ENCODE measurements at places on chromosomes 7 and 10.
A peak's percentile ranks its signal among the peaks of the same experiment; 100 is the strongest.

DNA sequence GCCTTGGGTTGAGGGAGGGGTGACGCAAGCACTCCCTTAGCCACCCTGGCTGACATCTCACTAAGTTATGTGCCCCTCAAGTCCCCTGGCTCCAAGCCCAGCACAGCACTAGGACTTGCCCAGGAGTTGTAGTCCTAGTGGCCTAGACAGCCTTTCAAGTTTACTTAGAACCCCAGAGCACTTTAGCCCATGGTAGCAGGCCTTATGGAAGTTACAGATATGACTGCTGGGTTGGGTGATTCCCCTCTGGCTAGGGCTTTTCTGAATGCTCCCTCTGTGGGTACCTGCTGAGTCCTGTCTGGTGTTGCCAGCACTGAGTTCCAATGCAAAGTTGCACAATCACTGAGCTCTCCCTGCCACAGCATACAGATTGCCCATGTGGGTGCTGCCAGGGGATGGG lies 83.2 kb downstream of the AHCYL2 start:
- no peak for DNase-seq

DNA sequence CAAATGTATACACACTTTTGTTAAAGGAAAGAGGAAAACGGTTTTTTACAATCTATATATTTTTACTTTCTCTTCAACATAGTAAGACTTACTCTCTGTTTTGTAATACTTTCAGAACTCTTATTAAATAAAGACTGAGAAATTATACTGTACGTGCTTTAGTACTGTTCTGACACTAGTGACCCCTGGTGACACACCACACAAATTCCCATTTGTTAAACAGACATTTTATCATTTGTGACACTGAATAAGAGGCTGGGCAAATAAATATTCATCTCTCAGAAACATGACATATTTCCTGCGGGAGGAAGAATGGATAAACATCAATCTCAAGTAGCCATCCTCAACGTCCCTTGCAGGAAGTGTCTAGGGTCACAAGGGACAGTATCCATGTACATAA lies 68.9 kb upstream of the ZNF33B start:
- no peak for DNase-seq

- DNase-seq, result no peak
These were observed 25.8 kb downstream of the AQP1 start for GRCh38 chr7:30937416-30937815.

GRCh38 chr10:43598446-43598845 lies 7.8 kb upstream of the ZNF485 start:
- no peak for DNase-seq

- DNase-seq, result no peak
These were observed 3.2 kb downstream of the POLR1F start for GRCh38 chr7:19705663-19706062.

GRCh38 chr7:135843214-135843613 lies 94.6 kb upstream of the FAM180A start:
- no peak for DNase-seq

- no peak for DNase-seq
These were observed 7.3 kb upstream of the ASB4 start for GRCh38 chr7:95478272-95479037.

GRCh38 chr7:44693641-44694313 lies 54.9 kb upstream of the ZMIZ2 start:
- no peak for DNase-seq

- DNase-seq, result no peak
These were observed 204.6 kb upstream of the NRP1 start for GRCh38 chr10:33539116-33539515.

DNA sequence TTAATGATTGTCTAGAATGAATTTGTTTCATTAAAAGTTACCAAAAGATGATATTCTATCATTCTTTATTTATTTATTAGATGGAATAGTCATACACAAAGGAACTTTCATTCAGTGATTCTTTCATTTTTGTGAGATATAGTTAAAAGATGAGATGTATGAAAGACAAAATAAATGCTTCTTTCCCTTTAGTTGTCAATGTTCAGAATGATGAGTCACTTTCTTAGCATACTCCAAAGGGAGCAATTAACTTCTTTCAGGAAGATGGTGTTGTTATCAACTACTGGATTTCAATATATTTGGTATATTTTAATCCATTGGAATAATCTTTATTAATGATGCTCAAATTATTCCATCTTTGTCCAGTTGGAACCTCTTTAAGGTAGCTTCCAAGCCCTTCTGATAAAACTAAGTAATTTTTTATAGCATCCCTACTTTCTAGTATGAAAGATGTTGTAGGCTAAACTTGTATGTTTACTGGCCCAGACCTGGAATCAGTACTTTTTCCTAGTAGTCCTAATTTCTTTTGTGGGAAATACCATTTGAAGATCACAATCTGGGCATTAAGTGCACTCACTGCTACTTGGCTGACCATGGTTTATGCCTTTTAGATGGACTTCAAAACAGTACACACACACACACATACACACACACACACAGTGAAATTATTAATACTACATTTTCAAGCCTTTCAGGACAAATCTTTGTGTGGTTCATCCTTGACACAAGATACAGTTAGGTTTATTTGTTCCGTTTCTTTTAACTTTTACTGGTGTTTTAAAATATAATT lies 2.5 kb downstream of the GIMAP7 start:
- DNase-seq, result no peak

DNA sequence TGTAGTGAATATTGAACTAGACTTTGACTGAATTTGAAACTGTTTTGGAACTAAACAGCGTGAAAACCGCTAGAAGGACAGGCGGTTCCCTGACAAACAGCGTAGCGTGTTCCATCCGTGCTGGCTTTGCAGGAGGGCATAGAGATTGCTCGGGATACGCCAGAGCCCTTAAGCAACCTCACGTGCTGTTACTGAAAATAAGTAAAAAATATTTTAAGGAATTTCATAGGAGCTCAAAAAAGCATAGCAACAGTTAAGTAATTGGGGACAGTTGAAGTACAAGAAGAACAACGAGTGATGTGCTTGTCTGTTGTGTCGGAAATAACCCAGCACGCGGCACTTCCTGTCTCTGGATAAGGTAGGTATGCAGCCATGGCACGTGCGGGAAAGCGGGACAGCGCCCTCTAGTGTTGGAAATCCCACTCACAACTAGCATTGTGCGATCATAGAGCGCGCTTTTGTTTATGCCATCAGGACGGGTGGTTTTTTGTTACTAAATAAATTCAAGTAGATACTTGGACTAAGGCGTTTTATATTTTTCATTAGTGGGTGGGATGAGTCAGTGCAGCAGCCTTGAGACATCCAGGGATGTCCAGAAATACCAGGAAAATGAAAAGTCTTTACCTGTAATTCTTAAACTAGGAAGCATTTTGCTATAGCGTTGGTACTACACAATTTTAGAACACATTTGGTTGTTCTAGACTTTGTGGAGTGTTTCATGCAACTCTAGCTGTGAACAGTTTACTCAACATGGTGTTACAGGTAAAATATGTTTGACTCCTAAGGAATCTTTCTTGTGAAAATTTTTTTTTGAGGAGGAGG lies 50.4 kb downstream of the DNAJB6 start:
- DNase-seq, result peak; percentile 70

DNA sequence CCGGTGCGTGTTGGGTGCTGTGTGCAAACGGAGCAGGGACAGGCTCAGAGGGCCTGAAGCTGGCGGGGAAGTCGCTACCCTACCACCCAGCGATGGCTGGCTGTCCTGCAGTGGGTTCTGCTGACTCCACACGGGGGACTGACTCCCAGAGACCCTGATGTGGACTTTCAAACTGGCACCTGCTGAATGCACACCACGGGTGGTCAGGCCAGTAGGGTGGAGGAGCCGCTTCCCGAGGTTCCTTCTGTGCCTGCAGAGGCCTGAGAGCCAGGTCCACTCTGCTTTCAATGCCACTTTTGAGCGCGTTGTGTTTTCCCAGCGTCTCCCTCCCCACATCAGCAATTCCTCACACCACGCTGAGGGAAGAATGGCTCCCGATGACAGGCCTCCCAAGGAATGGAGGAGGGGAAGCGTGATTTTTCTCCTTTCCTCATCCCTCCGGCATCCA lies 135.3 kb downstream of the ADARB2 start:
- no peak for DNase-seq

GRCh38 chr7:24898691-24899090 lies 81.3 kb downstream of the OSBPL3 start:
- no peak for DNase-seq

DNA sequence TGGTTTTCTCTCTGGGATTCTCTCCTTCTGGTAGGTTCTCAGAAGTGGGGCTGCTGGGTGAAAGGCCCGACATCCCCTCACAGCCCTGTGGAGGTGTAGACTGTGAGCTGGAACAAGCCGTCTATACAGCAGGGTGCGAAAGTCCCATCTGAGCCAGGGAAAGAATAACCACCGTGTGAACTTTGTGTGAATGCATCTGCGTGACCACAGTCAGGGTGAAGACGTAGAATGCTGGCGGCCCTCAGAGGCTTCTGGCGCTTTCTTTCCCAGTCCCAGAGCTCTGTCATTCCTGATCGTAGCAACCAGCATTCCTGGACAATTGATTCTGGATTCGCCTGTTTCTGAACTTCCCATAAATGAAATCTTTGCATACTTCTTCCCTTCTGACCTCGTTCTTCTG lies 30.0 kb downstream of the ELFN1 start:
- DNase-seq, result no peak

- DNase-seq, result no peak
These were observed 128.1 kb downstream of the JMJD1C start for GRCh38 chr10:63337455-63338251.

GRCh38 chr7:140327261-140327661 lies 71.1 kb downstream of the SLC37A3 start:
- DNase-seq, result no peak

GRCh38 chr7:84145892-84146291 lies 48.7 kb downstream of the SEMA3A start:
- DNase-seq, result no peak

DNA sequence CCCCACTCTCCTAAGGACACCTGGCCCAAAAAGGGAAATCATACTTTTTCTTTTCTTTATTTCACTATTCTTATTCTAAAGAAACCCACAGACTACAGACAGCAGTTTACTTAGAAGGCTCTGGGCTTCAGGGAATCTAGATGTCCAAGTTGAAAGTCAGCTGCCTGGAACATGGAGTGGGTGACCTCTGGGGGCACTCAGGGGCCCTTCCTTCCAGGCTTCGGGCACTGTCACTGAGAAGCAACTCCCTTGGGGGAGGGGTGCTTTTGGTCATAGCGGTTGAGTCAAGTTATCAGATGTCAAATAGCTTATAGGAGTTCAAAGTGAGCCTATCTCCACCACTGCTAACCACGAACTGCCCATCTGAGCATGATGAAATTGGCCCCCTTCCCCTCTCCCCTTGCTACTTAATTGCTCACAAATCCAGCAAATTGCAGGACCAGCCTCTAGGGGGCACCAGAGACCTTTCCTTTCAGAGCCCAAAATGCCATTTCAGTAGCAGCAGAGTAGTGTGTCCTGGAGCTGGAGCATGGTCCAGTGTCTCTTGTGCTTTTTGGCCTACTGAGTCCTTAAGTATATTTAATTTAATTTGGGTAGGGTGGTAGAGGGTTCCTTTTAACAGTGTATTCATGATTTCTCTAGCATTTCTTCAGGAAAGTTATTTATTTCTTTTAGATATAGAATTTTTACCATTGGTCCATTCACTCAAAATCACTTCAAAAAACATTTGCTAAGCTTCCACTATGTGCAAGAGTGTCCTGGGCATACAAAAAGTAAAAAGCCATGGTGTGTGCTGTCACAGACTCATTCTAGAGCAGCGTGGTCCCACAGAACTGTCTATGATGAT lies 463.8 kb downstream of the KCNMA1 start:
- DNase-seq, result peak; percentile 61

DNA sequence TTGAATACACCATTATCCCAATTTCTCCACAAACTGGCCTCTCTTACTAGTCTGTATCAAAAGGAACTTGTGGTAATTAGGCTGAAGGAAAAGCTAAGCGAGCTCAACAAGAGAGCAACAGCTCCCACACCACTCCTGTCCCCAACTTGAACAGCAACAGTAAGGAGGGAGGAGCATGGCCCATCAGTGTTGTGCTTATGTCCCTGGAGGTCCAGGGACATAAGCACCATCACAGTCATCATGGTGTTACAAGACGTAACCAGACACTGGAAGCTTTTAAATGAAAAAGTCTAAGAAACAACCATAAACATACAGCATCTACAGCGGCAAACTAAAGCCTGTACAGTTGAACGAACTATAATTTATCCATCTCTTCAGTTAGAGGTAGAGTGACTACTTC lies 989 bp downstream of the ERLIN1 start:
- DNase-seq, result peak; percentile 14

DNA sequence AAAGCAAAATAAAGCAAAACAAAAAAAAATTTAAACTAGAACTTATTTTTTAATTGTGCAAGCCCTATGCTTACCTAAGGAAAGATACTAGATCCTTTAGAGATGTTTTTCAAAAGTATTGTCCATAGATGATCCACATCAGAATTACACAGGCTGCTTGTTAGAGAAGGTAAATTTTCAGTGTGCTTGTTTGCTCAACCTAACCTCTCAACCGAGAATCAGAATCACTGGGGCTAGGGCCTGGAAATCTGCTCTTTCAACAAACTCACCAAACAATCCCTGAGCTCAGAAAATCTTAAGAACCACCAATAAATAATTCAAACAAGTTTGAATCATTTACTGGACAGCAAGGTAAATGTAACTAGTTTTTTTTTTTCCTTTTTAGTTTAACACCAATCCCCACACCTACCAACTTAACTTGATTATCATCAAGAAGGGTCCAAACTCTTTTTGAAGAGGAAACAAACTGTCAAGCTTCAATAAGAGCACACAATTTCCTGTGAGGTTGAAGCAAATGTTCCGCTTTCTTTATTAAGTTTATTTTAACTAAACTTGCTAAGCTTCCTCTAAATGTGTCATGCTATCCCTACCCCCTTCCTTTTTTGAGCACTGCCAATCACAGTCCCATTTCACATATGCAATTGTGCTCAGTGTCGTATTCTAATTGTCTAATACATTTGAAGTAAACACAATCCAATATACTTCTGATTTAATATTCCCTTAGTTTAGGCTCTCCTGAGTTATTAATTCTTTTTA lies 7.4 kb upstream of the TSPAN33 start:
- peak; percentile 5 for DNase-seq

- DNase-seq, result no peak
These were observed 258.0 kb upstream of the KCND2 start for GRCh38 chr7:120014925-120015465.
